ENCODE measurements at places on chromosomes 3 and 15.

GRCh38 chr3:127147291-127147885 lies 45.5 kb upstream of the PRR23E start:
- DNase-seq, result no peak

GRCh38 chr3:112314649-112315048 lies 18.3 kb upstream of the CD200 start:
- no peak for DNase-seq

GRCh38 chr15:100309109-100310040 lies 32.4 kb downstream of the ADAMTS17 start:
- DNase-seq, result no peak

GRCh38 chr3:117433427-117433826 lies 723.8 kb downstream of the TUSC7 start:
- DNase-seq, result no peak

DNA sequence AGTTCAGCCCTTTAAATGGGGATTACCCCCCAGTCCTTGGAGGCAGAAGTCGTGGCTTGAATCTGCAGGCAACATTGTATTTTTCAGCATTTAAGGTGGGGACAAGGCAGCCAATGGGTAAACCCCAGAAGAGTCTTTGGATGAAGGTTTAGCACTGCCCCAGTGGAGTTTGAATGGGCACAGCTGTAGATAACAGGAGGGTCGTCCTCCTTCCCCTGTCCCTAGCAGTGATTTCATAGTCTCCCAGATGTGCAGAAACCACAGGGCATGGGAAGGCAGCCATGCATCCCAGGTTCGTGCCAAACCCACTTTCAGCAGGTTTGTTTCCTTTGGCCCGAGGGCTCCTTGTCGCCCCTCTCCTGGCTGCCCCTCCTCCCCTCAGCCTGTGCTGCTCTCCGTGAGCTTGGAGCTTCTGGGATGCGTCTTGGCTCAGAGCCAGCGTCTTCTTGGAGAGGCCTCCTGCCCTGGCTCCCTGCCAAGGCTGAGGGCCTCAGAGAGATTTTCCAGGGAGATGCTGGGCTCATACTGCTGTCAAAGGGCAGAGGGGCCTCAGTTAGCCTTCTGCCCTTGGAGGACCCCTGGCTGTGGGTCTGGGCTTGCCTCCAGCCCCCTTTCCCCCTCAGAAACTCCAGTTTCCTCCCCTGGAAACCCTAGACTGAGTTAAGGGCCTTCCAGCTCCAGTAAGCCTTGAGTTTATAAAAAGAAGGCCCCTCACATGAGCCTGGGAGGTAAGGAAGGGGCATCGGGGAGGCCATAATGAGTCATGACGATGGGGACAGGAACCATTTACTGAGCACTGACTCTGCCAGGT lies 48.9 kb upstream of the POLG start:
- DNase-seq, result no peak

GRCh38 chr15:88269356-88270062 lies 13.0 kb upstream of the NTRK3 start:
- no peak for DNase-seq

DNA sequence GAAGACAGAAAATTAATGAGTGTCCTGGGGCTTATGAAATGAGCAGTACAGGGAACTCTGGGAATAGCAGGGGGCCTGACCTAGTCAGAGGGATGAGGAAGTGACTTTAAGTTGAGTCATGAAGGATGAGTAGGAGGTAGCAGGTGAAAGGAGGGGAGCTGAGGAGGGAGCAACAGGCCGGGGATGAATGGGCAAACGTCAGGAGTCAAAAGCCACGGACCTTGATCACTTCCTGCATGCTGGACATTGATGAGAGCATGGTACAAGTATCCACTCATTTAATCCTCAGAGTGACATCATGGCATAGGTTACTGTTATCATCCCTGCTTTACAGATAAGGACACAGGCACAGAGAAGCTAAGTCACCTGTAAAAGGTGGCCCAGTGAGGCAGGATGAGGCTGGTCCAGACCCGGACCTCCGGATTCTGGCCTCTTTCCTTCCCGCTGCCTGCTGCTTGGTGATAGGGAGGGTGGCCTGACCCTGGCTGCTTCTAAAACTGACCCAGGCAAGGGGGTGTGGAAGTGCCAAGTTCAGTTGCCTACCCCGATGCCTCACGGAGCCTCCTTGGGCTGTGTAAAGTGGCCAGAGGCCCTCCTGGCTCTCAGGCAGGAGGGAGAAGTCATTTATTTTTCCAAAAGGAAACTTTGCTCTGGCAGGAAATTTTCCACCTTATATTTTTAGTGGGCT lies 7.6 kb downstream of the CORO2B start:
- no peak for DNase-seq

- DNase-seq, result no peak
Measured at GRCh38 chr3:47540281-47540680, 26.8 kb upstream of the ELP6 start.

- DNase-seq, result peak; percentile 63
Measured at GRCh38 chr3:52531860-52532516, 1.7 kb downstream of the NT5DC2 start.

GRCh38 chr3:89586256-89586655 lies 478.8 kb downstream of the EPHA3 start:
- DNase-seq, result no peak

GRCh38 chr3:147513785-147514184 lies 104.6 kb downstream of the ZIC1 start:
- no peak for DNase-seq

GRCh38 chr3:124276133-124276532 lies 284.2 kb upstream of the ROPN1 start:
- DNase-seq, result no peak

GRCh38 chr3:69143612-69144011 lies 21.2 kb upstream of the LMOD3 start:
- DNase-seq, result no peak
